DMS79 (cell line): ENCODE measurements at places on chromosomes 1 and 21.
A peak's percentile ranks its signal among the peaks of the same experiment; 100 is the strongest.

DNA sequence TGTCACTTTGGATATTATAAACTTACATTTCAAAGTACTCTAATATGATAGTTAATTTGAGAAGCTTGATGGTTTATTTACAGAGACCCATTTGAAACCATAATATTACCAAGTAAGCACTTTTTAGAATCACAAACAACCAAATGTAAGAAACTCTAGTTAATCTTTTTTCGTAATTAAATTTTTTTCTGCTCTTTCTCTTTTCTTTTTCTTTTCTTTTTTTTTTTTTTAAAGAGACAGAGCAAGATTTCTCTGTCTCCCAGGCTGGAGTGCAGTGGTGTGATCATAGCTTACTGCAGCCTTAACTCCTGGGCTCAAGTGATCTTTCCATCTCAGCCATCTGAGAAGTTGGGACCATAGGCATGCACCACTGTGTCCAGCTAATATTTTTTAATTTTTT lies 5.2 kb downstream of the RAVER2 start:
- DNase-seq: no peak

GRCh38 chr1:235199441-235199840 lies 38.4 kb upstream of the RBM34 start:
- DNase-seq: no peak

DNA sequence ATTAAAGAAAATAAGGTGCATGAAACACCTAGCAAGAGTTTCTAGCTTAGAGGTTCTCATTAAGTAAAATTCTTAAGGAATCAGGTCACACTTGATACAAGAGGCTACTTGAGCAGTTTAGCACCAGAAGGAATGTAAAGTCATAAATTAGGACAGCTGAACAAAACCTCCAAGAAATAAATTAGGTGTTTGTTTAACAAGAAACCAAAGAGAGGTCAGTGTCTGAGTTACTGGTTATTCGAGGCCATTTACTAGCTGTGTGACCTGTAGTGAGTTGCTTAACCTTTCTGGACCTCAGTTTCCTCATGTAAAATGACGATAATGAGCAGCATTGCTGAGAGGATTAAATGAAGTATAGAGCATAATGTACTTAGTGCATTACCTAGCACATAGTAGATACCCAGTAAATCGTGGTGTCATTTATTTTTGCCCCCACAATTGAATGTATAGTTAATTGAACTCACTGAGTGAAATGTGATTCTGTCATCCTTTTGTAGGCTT lies 908 bp upstream of the ELK4 start:
- no peak for DNase-seq

GRCh38 chr1:172723251-172723650 lies 64.3 kb downstream of the FASLG start:
- no peak for DNase-seq

GRCh38 chr1:216390956-216391355 lies 32.3 kb downstream of the USH2A start:
- no peak for DNase-seq

DNA sequence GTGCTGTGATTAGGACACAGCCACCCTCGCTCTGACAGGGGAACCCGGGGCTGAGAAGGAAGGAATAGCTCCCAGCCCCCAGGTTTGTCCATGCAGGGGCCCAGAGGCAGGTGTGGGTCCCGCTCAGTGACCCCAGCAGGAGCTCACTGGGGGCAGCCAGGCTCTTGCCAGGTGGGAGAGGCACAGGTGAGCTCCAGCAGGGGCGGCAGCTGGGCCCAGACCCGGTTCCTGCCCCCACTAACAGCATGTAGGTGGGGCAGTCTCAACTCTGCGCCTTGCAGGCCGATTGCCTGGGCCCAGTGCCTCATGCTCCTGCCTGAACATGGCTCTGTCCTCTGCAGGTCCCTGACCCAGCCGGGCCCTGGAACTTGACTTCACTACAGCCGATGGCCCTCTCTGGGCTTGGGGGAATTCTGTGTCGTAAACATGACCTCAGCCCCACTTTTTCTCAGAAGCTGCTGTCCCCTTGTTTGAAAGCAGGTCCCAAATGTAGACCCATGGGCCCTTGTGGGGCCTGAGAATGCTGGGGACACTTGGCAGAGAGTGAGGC lies 127.0 kb downstream of the PRDM16 start:
- DNase-seq: no peak

GRCh38 chr1:37719572-37720195 lies 27.4 kb downstream of the CDCA8 start:
- no peak for DNase-seq

DNA sequence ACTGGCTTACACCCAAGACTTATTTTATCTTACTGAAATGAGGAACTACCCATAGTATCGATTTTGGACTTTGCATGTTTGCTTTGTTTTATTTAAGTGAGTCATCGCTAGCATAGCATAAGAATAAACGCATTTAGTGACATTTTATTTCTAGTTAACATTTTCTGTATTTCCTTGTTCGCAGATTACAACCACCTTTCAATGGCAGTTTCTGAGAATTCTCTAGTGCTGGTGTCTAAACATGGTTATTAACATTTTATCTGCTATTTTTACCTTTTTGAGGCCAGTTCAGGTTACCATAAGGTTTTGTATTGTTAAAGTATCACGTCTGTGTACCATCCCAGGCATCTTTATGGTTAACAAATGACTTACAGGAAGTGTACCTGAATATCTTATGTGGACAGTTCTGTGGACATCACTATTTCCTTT lies 24.5 kb downstream of the EEIG2 start:
- no peak for DNase-seq

DNA sequence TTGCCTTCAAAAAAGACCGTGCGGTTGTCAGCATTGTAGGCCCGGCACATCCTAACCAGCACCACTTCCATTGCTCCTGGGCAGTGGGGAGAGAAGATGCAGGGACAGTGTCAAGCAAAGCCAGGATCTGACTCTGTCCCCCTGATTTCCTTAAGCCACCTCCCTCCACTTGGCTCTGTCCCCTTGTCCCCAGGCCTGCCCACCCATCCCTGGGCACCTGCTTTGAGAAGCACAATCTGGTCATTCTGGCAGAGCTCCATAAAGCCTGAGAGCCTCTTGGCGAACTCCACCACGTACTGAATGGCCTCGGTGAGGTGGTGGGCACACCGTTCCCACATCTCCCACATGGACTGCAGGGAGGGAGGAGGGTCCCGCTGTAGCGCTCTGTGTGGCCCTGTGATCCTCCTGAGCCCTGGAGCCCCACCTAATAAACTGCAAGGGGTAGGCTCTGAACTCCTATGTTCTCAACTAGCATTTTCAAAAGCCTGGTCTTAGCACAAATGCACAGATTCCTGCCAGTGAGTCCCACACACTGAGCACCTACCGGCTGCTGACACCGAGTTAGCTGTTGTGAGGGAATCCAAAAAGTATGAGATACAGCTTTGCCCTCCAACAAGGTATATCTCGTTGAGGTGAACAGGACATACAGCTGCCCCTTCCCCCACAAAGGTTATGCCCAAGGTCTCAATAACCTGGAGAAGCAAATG lies 8.2 kb upstream of the LINGO4 start:
- DNase-seq: no peak

- no peak for DNase-seq
Measured at GRCh38 chr1:243246916-243247315, 8.2 kb downstream of the CEP170 start.

GRCh38 chr1:26581287-26581651 lies 51.7 kb downstream of the RPS6KA1 start:
- no peak for DNase-seq

- DNase-seq: no peak
Measured at GRCh38 chr1:89262643-89263042, 10.0 kb downstream of the GBP5 start.

- DNase-seq: no peak
Measured at GRCh38 chr1:205228093-205228521, 361 bp downstream of the TMCC2 start.

DNA sequence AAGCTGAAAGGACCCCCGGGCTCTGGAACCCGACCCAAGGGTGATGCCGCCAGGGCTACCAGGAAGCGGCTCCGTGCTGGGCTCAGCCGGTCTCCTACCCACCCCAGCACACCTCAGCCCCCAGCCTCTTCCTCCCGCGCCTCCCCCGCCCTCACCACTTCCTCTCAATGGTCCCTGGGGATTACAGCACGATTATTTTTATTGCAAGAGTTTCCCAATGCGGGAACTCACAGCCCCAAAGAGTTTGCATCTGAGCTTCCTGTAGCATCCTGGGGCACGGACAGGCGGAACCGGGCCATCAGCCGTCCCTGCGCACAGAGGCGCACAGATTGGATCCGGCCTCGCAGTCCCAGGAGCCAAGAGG lies 8.7 kb upstream of the SLX9 start:
- DNase-seq: no peak

- no peak for DNase-seq
Measured at GRCh38 chr1:168148916-168149315, 12.2 kb upstream of the GPR161 start.

DNA sequence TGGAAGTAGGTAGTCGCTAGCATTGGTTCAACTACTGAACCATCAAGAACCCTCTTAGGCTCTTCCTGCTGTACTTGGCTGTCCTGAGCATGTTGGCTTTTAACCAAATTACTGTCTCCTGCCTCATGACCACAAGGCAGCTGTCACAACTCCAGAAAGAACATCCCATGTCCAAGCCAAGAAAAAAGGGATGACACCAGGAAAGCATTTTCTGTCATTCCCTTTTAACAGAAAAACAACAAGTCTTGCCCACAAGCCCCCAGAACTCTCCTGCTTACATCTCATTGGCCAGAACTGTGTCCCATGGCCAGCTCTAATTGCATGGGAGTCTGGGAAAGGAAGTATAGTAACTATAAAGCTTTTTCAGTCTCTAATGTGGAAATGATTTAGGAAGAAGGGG lies 2.4 kb upstream of the RNU5D-1 start:
- no peak for DNase-seq

DNA sequence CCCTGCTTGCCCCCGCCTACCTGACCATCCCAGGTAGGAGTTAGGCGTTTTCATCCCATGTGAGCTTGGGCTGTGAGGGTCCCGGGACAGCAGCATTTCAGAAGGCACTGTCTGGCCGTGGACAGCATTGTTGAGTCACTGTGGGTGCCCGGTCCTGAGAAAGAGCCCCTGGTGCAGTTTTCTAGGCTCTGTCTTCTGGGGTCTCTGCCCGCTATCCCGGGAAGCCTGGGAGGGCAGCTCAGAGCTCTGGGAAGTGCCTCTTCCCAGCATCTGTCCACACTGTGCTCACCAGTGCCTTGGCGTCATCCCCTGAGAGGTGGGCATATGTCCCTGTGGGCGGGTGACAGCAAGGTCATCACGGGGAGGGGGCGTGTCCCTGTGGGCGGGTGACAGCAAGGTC lies 11.4 kb upstream of the ZNF669 start:
- DNase-seq: no peak

DNA sequence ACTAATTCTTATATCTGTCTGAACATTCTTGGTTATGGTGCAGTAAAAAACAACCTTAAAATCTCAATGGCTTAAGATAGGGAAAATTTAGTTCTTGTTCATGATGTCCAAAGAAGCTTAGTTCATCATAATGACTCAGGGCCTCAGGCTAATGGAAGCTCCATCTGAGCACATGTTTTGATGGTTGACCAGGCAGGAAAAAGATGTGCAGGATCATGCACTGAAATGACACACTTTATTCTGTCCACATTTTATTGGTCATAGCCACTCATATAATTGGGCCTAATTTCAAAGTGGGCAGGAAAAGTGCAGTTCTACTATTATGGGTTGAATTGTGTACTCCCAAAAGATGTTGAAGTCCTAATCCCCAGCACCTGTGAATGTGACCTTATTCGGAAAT lies 198.2 kb downstream of the CENPF start:
- no peak for DNase-seq

DNA sequence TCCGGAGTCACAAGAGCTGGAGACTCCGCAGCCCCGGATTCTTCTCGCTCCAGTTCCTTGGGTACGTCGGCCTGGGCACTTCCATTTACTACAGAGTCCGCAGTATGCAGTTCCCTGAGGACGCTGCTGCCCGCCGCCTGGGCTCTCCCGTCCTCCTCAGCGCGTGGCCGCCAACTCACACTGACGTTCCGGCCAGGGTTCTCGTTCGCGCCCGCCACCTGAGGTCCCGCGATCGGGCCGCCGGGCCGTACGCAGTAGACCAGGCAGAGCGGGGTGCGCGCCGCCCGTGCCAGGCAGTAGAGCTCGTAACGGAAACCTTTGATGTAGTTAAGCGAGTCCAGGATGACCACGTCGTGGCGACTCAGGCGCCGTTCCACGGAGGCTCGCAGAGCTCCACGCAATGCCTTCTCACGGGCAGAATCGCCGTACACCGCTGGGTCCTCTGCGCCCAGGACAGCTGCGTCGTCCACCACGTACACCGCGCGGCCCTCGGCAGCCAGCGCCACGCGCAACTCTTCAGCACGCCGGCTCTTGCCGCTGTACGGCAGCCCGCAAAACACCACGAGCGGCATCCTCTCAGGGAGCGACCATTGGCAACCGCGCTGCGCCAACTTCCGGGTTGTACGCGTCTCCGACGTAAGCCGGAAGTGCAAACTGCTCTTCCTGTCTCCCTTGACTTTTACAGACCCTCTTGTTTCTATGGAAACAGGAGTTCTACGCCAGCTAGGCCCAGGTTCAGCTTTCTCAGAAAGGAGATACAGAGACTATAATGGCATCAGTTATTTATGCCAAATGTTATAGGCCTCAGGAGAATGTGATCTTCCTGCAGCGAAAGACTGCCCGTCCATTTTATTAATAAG lies at the start of gene KTI12:
TSS of gene KTI12 (minus strand) at position 621 of the 860 bp plus-strand sequence. CDS start at position 572, 49 bp downstream.
- peak; percentile 91 for DNase-seq

DNA sequence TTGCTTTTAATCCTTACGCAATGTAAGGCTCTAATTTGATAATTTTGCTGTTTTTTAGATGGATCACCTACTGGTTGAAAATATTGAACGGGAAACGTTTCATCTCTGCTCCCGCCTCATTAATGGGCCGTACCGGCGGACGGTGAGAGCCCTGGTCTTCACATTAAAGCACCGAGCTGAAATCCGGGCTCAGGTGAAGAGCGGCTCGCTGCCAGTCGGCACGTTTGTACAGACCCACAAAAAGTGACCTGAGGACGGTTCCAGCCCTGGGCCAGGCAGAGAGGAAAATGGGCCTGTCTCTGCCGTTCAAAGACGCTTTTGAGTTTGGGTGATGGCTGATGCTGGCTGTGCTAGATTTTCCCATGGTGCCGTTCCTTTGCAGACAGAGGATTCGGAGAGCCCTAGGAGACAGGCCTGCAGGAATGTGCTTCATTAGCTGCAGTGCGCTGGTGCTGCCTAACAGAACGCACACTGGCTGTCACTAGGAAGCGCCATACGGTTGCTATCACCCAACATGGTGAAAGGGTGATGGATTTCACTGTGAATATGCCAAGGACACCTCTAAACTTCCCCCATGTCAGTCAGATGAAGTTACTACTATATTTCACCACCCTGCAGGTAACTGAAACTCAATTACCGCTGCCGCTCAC lies 42.9 kb downstream of the TCEANC2 start:
- DNase-seq: no peak

GRCh38 chr1:207027206-207027777 lies 5.3 kb downstream of the C1orf116 start:
- no peak for DNase-seq
